Activated T-helper 1 cell treated with anti-CD3 and anti-CD28 coated beads, Interleukin-2, amount 50 U/mL, for 16 hours (primary cell): ENCODE measurements at places on chromosomes 7 and 10.

DNA sequence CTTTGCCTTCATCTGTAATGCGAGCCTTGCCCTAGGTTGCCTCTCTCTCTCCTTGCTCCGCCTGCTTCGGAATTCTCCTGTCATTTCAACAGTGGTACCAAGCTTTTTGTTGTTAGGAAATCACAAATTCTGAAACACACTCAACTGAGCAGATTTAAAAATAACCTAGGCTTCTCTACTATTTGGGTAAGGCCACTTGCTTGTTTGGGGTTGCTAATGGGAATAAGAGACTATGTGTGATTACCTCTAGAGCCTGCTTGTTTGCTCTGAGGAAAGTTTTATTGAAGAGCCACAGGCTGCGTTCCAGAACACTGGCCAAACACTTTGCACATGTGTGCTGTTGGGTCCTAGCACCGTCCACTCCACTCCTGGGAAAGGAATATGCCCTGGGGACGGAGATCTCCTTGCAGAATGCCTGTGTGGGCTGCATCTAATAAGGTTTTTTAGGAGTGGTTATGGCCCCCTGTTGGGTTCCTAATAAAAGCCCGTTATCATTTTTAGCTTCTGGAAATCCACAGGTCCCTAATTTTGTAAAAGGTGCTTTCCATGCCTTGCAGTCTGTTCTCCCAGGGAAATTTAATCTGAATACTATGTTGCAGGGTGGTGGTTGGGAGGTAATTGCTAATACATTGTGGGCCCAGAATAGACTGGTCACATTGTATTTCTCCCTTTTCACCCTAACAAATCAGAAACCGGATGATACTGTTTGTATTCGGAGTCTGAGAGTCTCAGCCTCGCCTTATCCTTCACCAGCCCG, 68.7 kb upstream of the KLF6 start:
- no peak for DNase-seq

DNA sequence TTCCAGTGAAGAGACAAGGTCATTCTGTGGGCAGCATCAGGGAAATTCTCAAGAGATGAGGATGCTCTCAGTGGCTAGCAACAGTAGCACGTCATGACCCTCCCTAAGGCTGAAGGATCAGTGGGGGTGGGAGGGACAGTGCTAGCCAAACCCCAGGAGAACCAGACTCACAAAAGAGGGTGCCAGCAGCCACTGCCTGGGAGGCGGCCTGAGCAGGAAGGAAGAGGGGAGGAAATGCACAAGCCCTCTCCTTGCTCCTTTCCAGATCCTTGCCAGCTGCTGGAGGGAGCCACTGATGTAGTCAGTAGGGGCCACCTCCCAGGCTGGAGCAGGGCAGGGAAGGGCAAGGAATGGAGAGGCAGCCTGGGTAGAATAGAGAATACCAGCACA, 302.7 kb downstream of the RPS24 start:
- no peak for DNase-seq

DNA sequence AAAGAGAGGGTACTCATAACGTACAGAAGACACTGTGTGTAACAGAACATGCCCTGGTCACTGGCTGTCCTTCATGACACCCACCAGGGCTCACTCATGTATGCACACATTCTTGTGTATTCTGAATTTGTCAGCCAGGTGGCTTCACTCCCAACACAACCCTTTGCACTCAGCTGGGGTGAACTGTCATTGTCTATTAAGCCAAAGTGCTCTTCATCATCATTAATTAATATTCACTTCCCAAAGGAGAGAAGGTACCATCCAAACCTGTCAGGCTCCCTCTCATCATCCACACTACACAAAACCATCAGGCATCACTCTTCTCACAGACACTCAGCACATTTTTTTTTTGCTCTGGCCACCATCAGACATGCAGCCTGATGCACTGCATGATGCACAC, 469.8 kb downstream of the SORCS1 start:
- DNase-seq, result no peak

DNA sequence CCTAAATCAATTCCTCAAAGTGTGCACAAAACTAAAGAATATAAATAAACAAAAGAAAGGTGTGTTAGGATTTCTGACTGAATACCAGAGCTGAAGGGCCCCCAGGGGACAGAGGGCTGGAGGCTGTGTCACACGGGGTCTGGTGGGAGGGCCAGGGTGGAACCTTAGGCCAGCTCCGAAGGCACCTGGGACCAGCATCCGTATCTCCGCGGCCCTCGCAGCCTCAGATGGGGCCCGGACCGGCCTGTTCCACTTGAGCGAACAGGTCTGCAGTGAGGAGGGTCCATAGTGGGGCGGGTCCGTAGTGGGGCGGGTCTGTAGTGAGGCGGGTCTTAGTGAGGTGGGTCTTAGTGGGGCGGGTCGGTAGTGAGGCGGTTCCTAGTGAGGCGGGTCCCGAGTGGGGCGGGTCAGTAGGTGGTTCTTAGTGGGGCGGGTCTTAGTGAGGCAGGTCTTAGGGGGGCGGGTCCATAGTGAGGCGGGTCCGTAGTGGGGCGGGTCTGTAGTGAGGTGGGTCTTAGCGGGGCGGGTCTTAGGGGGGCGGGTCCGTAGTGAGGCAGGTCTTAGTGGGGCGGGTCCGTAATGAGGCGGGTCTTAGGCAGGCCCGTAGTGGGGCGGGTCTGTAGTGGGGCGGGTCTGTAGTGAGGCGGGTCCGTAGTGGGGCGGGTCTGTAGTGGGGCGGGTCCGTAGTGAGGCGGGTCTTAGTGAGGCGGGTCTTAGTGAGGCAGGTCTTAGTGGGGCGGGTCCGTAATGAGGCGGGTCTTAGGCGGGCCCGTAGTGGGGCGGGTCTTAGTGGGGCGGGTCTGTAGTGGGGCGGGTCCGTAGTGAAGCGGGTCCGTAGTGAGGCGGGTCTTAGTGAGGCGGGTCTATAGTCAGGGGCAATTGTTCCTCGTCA, 15.1 kb downstream of the GPR146 start:
- DNase-seq, result no peak

DNA sequence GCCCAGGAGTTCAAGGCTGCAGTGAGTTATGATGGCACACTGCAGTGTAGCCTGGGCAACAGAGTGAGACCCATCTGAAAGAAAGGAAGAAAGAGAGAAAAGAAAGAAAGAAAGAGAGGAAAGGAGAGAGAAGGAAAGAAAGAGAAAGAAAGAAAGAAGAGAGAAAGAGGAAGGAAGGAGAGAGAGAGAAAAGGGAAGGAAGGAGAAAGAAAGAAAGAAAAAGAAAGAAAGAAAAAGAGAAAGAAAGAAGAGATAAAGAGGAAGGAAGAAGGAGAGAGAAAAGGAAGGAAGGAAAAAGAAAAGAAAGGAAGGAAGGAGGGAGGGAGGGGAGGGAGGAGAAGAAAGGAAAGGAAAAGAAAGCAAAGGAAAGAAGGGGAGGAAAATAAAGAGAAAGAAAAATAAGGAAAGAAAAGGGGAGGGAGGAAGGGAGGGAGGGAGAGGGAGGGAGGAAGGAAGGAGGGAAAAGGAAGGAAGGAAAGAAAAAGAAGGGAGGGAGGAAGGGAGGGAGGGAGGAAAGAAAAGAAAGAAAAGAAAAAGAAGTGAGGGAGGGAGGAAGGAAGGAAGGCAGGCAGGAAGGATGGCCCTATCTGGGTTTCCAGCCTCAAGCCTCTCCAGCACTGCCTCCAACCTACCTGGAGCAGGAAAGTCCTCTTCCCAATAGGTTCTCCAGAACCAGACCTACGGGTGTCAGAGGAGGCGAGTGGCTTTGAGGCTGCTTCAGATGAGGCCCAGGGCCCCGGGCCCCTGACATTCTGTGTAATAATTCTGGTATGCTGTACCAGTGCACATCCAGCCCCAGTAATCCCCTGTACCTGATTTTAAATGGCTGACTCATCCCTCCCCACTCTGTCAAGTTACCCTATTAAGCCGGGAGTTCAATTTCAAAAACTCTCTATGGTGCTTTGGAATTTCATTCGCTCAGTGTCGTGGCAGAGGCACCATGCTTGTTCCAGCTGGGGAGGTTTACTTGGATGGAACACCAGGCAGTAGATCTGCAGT, 6.8 kb upstream of the PARD3 start:
- no peak for DNase-seq

GRCh38 chr10:132810141-132810806, 24.3 kb upstream of the NKX6-2 start:
- no peak for DNase-seq
